ENCODE measurements at places on chromosomes 6 and 20.

GRCh38 chr6:113082745-113083144, 735.6 kb downstream of the RFPL4B start:
- no peak for DNase-seq

DNA sequence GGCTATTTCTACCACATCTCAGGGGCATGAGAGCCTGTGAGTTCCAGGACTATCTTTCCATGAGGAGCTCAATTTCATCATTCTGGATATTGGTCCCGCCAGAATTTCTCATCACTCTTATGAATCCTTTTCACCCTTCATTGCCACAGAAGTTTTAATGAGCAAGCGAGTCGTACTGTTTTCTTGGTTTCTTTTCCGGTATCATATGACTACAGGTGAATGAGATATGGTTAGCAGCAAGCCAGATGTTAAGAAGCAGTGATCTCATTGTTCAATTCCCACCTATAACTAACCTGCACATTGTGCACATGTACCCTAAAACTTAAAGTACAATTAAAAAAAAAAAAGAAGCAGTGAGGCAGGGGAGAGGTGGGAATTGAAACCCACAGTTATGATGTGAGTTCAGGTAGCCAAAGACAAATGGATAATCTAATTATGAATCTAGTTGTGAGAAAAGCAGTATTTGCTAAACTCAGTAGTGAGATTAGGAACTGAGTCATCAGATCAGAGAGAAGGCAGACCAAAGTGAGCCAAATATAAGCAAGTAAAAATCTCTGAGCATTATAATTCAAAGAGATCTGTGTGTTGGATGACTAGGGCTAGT, 78.0 kb upstream of the ELOVL5 start:
- DNase-seq, result no peak

DNA sequence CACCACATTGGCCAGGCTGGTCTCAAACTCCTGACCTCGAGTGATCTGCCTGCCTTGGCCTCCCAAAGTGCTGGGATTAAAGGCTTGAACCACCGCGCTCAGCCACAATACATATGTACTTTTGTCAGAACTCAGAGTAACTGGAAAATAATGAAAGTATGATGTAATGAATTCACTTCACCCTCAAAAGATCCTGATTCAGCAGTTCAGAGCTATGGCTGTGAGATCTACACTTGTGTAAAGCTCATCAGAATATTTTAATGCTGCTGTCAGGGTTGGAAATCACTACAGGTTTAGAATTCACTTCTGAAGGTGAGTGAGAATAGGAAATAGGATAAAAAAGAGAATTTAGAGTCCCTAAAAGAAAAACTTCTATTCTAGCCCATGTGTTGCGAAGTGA, 464.5 kb upstream of the NRSN1 start:
- DNase-seq, result no peak

GRCh38 chr6:116096979-116097816, 3.5 kb upstream of the NT5DC1 start:
- no peak for DNase-seq

DNA sequence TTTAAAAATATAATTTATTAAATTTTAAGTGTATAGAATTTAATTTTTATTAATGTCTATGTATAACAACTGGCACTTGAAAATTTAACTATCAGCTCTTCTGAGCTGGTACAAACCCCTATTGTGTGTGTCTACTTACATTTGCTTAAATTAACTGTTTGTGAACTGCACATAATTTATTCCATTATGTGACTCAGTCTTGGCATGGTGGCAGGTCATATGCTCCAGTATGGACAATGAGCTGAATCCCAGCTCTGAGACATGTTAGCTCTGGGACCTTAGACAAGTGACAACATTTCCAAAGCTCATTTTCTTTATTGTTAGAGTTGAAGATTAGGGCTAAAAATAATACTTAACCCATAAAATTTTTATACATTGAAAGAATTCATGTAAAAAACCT, 526.1 kb upstream of the MARCKS start:
- no peak for DNase-seq

GRCh38 chr20:7497985-7498384, 442.3 kb downstream of the HAO1 start:
- DNase-seq, result peak; percentile 36

DNA sequence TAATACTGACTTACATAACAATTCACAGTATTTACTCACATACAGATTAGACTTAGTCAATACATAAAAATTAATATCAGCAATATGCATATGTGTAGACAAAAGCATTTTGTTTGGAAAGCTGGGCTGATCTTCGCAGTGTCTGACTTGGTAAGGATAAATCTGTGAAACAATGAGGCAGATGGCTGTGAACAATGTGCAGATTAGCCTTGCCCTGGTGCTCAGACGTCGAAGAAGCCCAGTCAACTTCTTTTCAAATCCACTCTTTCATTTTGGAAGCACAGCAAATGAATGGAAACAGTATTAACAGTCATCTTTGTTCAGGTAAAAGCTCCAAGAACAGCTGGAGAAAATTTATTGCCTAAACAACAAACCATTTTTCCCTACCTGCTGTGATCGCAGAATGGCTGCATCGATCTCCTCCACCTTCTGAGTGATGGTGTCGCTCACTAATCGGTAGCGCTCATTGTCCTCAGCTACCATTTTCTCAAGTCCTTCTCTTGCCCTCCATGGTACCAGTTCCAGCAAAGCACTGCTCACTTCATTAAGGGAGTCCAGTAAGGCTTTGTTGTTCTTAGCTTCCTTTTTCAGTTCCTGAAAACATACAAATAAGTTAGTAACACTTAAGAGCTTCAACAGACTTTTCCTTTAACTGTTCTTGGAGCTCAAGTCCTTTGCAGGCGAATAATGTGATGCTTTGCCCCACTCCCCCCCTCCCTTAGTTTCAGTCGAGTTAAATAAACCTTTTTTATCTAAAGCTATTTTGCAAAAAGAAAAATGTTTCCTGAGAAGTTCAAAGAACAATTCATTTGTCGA, 116.5 kb downstream of the DST start:
- no peak for DNase-seq

DNA sequence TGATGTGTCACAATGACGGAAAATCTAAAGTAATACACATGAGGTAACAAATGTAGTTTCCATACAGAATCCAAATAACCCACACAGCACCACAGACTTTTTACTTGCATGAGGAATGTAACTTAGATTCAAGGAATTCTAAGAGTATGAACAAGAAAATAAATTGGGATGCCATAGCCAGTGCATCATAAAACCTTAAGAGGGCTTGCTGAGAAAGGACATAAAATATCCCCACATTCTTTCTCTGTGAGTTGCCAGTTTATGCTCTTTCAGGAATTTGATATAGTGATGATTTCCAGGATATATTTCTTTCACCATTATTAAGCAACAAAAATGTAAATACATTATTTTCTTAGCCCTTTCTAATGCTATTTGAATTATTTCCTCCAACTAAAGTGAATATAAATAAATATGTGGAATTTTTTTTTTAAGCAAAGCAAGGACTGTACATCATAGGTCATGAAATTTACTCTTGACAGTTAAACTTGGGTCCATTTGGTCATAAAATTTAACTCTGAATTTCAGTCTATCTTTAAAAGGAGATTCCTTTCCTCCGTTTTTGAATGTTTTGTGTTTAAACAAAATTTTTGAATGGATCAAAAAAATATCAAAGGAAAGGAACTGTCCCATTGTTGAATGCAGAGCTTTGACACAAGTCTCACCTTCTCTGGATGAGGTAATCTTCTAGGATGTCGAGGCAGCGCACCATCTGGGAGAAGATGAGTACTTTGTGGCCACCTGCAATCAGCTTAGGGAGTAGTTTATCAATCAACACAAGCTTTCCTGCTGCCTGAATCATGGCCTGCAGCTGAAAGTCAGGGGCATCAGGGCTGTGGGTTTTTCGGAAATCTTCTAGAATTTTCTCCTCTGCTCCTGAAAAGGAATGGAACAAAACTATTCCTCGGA, 116.3 kb upstream of the EMILIN3 start:
- DNase-seq, result peak; percentile 31
